ENCODE measurements at places on chromosomes 1 and 21.
A peak's percentile ranks its signal among the peaks of the same experiment; 100 is the strongest.

DNA sequence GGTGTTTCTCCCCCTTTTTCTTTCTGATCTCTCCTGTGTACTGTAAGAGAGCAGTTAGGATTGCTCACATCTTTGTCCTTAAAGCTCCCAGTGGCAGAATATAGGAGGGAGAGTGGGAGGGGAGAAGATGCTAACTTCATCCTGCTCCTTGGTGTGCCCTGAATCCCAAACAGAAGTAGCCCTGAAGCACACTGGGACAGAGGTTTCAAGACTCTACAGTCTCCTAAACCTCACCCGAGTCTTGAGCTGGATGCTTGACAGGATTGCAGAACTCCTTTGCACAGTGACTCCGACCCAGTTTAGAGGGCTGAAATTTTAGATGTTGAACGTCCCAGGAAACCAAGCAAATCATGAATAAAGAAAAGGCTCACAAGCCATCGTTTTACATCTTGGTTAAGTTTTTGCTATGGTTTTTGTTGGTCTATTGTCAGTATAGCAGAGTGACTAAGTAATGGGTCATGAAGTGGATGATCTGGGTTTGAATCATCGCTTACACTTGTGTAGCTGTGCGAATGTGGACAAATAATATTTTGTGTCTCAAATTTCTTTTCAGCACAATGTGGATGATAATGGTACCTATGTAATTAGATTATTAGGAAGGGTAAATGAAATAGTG lies 37.5 kb downstream of the XCL2 start:
- DNase-seq, result no peak

GRCh38 chr1:164706606-164706987 lies 147.6 kb downstream of the PBX1 start:
- DNase-seq, result no peak

GRCh38 chr1:35876988-35877387 lies 6.0 kb upstream of the AGO1 start:
- DNase-seq, result no peak

DNA sequence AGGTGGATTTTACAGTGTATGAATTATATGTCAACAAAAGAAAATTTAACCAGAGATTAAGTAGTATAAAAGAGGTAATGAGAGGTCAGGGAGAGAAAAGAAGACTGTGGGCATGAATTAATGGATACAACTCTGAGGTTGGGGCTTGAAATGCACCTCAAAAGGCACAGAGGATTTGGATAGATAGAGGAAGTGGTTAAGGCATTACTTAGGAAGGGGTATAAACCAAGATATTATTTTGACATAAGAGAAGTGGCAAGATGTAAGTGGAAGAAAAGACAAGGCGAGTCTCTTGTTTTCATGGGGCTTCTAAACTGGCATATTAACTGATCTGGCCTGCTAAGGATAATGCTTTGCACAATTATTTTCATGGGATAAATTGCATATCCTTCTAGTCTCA lies 34.1 kb downstream of the RAP1A start:
- no peak for DNase-seq

- no peak for DNase-seq
Measured at GRCh38 chr1:197304638-197305200, 36.7 kb downstream of the CRB1 start.

DNA sequence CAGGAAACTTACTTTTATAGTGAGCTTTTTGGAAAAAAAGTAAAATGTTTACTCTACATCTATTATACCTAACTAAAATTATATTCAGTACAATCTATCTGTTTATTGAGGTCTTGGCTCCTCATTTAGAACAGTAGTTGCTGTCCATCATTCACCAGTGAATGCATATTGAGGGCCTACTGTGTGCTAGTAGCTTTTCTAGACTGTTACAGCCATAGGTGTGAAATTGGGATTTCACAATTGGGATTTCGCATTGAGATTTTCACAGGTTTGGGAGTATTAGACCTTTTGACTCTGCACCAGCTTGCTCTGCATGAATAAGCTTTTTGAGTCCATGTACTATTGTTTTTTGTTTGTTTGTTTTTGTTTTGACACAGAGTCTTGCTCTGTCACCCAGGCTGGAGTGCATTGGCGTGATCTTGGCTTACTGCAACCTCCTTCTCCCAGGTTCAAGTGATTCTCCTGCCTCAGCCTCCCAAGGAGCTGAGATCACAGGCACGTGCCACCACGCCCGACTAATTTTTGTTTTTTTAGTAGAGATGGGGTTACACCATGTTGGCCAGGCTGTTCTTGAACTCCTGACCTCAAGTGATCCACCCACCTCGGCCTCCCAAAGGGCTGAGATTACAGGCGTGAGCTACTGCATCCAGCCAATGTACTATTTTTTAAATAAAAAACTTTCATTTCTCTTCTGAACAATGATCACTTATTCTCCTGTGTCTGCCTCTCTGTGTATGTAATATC lies 47.2 kb upstream of the ERRFI1 start:
- DNase-seq, result no peak

- no peak for DNase-seq
Measured at GRCh38 chr1:172567720-172568119, 34.8 kb downstream of the SUCO start.

DNA sequence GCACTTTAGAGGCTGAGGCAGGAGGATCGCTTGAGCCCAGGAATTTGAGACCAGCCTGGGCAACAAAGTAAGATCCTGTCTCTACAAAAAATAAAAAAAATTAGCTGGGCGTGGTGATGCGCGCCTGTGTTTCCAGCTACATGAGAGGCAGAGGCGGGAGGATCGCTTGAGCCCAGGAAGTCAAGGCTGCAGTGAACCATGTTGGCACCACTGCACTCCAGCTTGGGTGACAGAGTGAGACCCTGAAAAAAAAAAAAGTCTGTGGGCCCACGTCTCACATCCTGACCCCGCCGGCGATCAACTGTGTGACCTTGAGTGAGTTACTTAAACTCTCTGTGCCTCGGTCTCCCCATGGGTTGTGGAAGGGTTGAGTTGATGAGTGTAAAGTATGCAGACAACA lies 12.7 kb upstream of the ZBTB21 start:
- no peak for DNase-seq

- no peak for DNase-seq
Measured at GRCh38 chr21:43294194-43294902, 125.5 kb downstream of the CRYAA start.

GRCh38 chr1:109912873-109913272 lies 2.2 kb downstream of the CSF1 start:
- no peak for DNase-seq

GRCh38 chr1:101026430-101026788 lies 825 bp upstream of the DPH5 start:
- no peak for DNase-seq

GRCh38 chr1:103063921-103064320 lies 44.4 kb downstream of the COL11A1 start:
- DNase-seq, result no peak

DNA sequence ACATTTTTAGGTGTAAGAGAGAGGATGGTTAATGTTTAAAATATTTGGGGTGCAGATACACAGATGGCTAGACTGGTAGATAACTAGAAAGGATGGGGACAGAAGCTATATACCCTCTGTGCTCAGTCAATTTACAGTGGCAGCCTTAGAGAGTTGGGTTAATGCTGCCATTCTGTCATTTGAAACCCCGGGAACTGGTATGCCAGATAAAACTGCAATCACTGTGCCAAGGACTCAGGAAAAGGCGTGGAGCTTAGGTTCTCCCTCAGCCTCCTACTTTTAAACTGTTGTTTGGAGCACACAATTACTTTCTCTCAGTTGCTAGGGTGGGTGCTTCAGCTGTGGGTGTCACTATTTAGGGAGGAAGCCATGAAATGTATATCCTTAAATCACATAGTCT lies 90.0 kb upstream of the HNRNPU start:
- no peak for DNase-seq

DNA sequence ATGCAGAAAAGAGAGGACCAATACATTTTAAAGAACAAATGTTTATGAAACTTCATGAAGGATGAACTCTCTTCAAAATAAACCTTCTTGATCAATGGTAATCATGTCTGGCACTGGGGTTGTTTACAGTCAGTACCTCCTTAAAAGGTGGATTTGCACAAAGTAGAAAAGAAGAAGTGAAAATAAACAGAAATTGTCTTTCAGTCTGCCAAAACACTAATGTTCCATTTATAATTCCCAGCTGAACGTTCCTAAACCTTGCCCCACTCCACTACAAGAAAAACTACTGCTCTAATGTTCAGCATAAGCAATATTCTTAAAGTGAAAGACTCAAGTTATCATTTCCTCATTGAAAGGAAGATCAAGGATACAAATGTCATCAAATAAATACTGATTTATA lies 86.2 kb downstream of the EIF4G3 start:
- no peak for DNase-seq

DNA sequence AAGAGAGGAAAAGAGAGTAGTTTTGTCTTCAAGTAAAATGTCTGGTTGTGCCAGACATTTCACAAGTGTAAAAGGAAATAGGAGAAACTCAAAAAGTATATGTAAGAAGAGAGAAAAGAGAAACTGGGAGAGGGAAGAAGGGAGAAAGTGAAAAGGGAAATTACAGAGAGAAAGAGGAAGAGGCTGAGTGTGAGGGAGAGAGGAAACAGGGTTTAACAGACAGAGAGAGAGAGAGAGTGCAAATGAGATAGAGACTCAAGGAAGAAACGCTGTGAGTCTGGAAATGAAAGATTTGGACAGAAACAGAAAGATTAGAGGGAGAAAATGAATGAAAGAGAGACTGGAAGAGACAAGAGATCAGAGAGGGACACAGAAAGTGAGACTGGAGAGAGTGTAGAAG lies 806.2 kb downstream of the PLA2G4A start:
- DNase-seq, result no peak

GRCh38 chr1:247386217-247386616 lies 29.8 kb upstream of the NLRP3 start:
- no peak for DNase-seq

- no peak for DNase-seq
Measured at GRCh38 chr1:214445831-214446614, 105.4 kb downstream of the PTPN14 start.

GRCh38 chr1:11413986-11414391 lies 65.0 kb upstream of the DISP3 start:
- peak; percentile 22 for DNase-seq

GRCh38 chr21:39006571-39007311 lies 176.5 kb downstream of the PSMG1 start:
- DNase-seq, result no peak

- DNase-seq, result no peak
Measured at GRCh38 chr1:232355162-232356006, 274.5 kb downstream of the SIPA1L2 start.

DNA sequence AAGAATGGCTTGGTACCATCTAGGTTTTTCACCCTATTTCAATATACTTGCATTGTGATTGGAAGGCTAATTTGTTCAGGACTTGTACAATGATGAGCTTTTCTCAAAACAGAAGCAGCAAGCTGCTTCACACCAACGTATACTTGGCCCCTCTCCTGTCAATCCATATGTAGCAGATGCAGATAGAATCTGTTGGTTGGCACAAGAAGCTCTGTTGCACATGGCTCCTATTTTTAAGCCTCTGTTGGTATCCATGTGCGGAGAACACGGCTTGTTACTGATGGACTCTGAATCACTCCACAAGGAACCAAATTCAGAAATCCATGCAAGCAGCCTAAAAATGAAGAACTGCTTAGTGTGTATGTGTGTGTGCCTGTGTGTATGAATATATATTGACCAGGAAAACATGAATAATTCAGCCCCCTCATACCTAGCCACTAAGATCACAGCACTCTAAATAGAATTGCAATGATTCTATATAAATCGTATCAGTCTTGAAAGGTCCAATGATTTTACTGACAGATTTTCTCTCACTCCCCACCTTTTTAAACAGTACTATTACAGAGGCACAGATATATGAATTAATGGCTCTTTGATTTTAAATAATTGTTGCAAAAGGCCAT lies 258.4 kb upstream of the DPYD start:
- no peak for DNase-seq

- DNase-seq, result no peak
Measured at GRCh38 chr21:41722052-41723018, 44.5 kb downstream of the RIPK4 start.

- DNase-seq, result no peak
Measured at GRCh38 chr1:236886199-236886598, 91.1 kb downstream of the MTR start.

DNA sequence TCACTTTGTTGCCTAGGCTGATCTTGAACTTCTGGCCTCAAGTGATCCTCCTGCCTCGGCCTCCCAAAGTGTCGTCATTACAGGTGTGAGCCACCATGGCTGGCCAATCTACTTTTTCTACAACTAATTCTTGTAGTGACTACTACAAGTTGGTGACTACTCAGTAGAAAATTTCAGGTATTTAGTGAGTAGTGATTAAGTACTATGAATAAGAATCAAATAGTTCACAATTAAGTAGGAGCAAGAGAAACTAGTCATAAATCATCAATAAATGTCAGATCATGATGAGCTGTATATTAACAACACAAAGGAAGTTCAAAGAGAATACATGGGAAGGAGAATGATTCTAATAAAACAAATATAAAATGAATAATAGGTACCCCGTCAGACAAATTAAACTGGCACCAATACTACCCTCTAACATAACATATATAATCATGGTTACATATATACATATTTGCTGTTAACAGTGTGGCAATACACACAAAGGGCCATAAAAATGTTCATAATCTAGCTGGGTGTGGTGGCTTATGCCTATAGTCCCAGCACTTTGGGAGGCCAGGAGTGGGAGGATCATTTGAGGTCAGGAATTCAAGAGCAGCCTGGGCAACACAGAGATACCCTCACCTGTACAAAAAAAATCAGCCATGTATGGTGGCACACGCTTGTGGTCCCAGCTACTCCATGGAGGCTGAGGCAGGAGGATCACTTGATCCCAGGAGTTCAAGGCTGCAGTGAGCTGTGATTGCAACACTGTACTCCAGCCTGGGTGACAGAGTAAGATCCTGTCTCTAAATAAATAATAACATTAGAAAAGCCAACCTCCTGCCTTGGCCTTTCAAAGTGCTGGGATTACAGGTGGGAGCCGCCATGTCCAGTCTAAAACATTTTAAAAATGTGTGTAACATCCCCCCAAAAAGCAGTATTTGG lies 19.1 kb downstream of the YY1AP1 start:
- no peak for DNase-seq

GRCh38 chr1:231037585-231038517 lies 2.2 kb downstream of the FAM89A start:
- no peak for DNase-seq

DNA sequence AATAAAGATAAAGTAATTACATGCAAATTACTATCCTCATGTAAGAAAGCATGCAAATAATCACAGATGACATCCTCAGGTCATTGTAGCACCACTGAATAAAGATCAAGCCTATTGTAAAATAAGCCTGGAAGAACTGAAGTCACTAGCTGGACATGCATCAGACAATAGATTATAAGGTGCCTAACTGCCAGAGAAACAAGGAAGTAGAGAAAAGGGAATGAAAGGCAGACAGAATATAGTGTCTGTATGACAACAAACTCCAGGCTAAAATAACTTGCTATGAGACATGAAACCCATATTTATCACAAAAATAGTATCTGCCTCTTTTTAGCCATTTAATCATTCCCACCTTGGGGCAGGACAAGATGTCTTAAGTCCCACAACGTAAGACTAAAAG lies 108.7 kb downstream of the ENAH start:
- DNase-seq, result no peak
